Endothelial cell of umbilical vein (primary cell): ENCODE measurements at places on chromosomes 12 and 14. TPM values are rescaled to one million over a fixed set of nuclear protein-coding genes. Genes with fewer than 3 reads are reported as not detected.

NDRG2 gene
- total RNA-seq: not detected in 2 replicates

GPD1 gene
- total RNA-seq: 0.48 TPM in 1 of 2 replicates, not detected in the other

MOAP1 gene
- total RNA-seq: 15.0 and 16.6 TPM in 2 replicates

IL26 gene
- not detected in 2 replicates for total RNA-seq

SLC15A5 gene
- not detected in 2 replicates for total RNA-seq

RNASE2 gene
- total RNA-seq: not detected in 2 replicates

SYNE2 gene
- 42.7 and 53.7 TPM in 2 replicates for total RNA-seq

KRT2 gene
- not detected in 2 replicates for total RNA-seq

- H3K36me3 ChIP-seq: no peaks in the 10 kb centered on the region
- no peak overlapping the region for H3K4me3 ChIP-seq
- no peak overlapping the region for H3K27ac ChIP-seq
- no peak for DNase-seq
Measured at GRCh38 chr14:92500491-92500941, 13.1 kb upstream of the RIN3 start.

- H3K27me3 ChIP-seq: no peaks in the 10 kb centered on the region
- H3K27ac ChIP-seq: no peak within 1 kb of the TSS
- H3K36me3 ChIP-seq: no peaks in the 10 kb centered on the region
- no peak within 1 kb of the TSS for H3K4me3 ChIP-seq
- H3K4me1 ChIP-seq: no peaks in the 10 kb centered on the region
Measured at GRCh38 chr14:24508155-24508840, at the start of gene CMA1. CMA1 (minus strand) TSS chr14:24508265; CDS start chr14:24508235, 30 bp downstream.

DNA sequence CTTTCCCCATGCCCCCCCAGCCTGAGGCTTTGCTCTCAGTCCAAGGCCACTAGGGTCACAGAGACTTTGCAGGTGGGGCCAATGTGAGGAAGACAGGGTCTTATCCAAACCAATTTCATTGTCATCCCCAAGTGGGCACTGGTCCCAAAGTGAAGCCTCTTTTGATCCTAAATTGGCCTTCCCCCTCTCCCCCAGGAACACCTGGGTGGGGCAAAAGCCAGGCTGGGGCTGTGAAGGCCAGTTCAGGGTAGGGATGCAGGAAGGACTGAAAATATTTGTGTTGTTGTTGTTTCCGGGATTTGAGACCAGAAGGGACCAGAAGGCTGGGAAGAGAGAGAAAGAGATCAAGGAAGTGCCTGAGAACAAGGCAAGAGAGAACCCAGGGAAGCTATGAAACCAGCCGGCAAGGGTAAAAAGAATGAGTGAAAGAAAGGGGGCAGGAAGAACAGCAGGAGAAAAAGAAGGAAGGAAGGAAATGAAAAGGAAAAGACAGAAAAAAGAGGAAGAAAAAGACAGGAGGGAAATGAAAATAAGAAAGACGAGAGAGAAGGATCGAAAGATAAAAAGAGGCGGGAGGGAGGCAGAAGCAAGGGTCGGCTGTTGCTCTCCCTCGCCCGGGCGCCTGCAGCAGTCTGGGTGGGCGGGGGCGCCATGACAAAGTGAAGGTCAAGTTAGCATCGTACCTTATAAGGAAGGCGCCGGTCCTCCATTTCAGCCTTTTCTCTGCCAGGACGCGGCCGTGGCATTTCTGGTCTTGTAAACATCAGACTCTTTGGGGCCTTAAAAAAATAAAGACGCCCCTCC is 7.4 kb upstream of the HOXC11 start:
- no peak overlapping the region for H3K4me3 ChIP-seq
- no peaks in the 10 kb centered on the region for H3K4me1 ChIP-seq
- no peak overlapping the region for H3K27ac ChIP-seq

DNA sequence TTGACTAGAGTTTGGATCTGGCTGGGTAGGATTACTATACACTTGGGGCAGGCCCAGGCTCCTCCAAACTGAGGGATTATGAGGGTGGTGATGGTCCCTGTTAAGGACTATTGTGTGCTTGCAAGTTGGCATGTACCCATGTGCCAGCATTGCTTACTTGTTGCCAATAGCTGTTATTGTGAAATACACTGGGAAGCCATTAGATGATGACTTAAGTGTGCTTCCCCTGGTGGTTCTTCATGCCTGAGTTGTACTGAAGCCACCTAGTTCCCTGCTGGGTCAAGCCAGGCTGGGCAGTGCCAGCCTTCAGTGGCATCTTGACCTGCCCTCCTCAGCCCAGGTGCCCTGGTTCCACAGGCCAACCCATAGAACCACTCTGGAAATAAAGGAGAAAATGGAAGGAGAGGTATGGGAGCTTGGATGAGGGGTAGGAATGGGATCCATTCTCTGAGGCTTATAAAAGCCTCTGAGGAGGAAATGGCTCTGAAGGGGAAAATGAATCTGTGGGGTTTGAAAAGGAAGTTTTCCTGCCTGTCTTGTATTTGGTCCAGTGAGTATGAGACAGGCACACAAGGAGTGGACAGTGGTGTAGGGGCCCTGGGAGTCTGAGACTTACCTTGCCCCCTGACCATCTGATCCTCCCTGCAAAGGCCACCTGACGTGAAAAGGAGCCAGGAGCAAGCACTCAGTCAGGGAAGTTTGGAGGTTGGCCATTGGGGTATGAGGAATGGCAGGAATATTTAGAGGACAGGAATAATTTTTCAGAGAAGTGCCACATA is 724 bp downstream of the LTB4R start:
- peaks cover 71% of the 10 kb centered on the region for H3K4me1 ChIP-seq
- peak overlapping the region; percentile 91 for H3K27ac ChIP-seq
- no peaks in the 10 kb centered on the region for H3K36me3 ChIP-seq
- no peaks in the 10 kb centered on the region for H3K27me3 ChIP-seq
- H3K4me3 ChIP-seq: no peak overlapping the region
- DNase-seq: no peak

- H3K27me3 ChIP-seq: no peaks in the 10 kb centered on the region
- no peaks in the 10 kb centered on the region for H3K36me3 ChIP-seq
- no peaks in the 10 kb centered on the region for H3K4me1 ChIP-seq
- H3K27ac ChIP-seq: no peak overlapping the region
Measured at GRCh38 chr12:131114942-131115584, 161.4 kb downstream of the ADGRD1 start.

GRCh38 chr12:84038242-84038641 is 874.4 kb downstream of the SLC6A15 start:
- H3K36me3 ChIP-seq: no peaks in the 10 kb centered on the region
- no peak for DNase-seq
- no peaks in the 10 kb centered on the region for H3K4me1 ChIP-seq
- H3K27me3 ChIP-seq: no peaks in the 10 kb centered on the region

GRCh38 chr14:66293533-66294105 is 192.6 kb upstream of the CCDC196 start:
- H3K4me3 ChIP-seq: no peak overlapping the region
- no peaks in the 10 kb centered on the region for H3K36me3 ChIP-seq
- H3K4me1 ChIP-seq: no peaks in the 10 kb centered on the region
- no peak for DNase-seq
- no peak overlapping the region for H3K27ac ChIP-seq

DNA sequence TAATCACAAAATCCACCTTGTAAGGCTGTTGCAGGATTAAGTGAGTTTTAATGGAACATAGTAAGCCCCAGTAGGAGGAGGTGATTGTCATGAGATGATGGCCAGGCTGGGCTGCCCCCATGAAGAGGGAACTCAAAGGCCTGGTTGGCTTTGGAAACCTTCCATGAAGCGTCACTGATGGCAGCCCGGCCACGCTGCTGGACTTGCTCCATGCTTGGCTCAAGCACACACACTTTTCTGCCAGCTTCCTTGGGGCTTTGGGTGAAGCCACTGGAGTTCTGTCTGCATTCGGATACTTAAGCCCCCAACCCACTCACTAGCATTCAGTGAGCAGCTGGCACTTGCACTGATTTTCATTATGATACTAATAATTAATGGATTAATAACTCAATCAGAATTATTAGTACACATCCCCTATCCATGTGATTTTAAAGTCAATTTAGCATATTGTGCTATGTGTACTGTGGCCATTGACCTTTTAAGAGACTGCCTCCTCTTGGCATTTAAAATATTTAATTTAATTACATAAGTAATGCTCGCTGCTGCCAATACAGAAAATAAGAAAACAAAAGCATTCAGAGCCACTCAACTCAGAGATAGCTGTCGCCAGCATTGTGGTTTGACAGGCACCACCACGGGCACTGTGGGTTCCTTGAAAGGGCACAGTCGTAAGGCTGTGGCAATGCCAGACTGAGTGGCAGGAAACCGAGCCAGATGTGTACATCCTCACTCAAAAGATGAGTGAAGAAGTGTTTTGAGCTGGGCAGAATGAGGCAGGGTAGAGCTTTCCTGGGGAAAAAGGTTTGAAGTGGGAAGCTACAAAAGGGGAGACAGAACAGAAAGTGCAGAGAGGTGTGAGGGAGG is 15.9 kb downstream of the KRT85 start:
- H3K4me3 ChIP-seq: no peak overlapping the region
- H3K27me3 ChIP-seq: peaks cover 12% of the 10 kb centered on the region
- no peak for DNase-seq
- H3K27ac ChIP-seq: no peak overlapping the region

DNA sequence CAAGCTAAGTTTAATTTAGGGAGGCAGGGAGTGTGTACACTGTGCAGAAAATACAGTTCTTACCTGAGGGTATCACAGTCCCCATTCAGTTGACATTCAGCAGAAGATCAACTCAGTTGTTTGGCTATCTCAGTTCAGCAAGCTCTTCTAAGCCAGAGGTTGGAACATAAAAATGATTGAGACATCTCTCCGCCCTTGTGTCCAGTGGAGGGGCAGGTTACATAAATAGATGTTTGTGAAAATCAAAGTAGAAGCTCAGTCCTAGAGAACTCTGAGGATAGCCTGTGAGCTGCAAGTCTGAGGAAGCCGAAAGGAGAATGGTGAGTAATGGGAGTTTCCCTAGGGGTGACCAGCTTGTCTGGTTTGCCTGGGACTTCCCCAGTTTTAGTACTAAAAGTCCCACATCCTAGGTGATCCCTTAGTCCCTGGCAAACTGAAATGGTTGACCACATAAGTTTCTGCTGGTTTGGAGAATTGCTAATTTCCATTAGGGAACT is 251.4 kb upstream of the ATP2B1 start:
- no peak overlapping the region for H3K4me3 ChIP-seq
- no peaks in the 10 kb centered on the region for H3K27me3 ChIP-seq
- H3K36me3 ChIP-seq: no peaks in the 10 kb centered on the region
- no peaks in the 10 kb centered on the region for H3K4me1 ChIP-seq

DNA sequence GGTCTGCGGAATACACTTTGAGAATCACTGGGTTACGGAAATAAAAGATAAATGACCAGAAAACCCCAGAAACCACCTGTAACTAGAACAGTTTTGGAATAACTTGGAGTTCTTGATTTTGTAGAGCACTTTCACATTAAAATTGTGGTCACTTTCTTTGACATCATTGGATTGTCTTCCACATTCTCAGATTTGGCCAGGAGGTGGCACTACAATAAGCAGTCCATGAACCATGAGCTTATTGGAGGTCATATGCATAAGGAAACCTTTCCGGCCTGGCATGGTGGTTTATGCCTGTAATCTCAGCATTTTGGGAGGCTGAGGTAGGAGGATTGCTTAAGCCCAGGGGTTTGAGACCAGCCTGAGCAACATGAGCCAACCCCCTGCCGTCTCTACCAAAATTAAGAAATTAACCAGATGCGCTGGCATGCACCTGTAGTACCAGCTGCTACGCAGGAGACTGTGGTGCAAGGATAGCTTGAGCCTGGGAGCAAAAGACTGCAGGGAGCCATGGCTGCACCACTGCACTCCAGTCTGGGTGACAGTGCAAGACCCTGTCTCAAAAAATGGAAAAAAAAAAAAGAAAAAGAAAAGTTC is 107.7 kb upstream of the CAND1 start:
- H3K4me1 ChIP-seq: no peaks in the 10 kb centered on the region
- DNase-seq: peak; percentile 39
- no peak overlapping the region for H3K27ac ChIP-seq
- no peaks in the 10 kb centered on the region for H3K36me3 ChIP-seq

- no peak overlapping the region for H3K27ac ChIP-seq
- H3K36me3 ChIP-seq: no peaks in the 10 kb centered on the region
- no peak overlapping the region for H3K4me3 ChIP-seq
Measured at GRCh38 chr12:128819293-128820144, 4.2 kb downstream of the SLC15A4 start.

DNA sequence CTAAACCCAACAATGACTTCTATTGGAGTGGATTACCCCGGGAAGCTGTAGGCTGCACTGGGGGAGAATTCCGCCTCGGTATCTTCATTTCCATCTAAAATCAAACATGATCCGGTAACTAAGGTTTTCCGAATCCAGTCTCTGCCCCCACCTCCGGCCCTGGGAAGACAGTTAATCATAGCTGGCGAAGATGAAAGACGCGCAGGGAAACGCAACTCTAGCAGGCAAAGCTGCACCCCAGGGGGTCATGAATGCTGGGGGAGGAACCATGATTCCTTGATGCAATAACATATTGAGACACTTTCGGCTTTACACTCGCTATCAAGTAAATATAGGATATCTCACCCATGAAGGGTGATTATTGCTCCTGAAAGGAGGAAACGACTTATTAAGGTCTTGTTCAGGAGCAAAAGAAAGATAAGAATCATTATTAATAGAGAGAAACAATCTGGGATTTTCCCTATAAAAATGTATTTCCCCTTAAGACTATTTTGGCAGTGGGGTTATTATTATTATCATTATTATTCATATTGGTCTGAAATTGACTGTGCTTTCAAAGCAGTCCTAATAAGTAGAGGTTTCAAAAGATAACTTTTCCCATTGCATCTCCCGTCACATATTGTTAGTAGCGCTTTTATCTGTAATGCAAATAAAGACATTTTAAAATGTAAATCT is 614.9 kb downstream of the VRK1 start:
- no peak overlapping the region for H3K27ac ChIP-seq
- no peaks in the 10 kb centered on the region for H3K4me1 ChIP-seq
- DNase-seq: no peak

DNA sequence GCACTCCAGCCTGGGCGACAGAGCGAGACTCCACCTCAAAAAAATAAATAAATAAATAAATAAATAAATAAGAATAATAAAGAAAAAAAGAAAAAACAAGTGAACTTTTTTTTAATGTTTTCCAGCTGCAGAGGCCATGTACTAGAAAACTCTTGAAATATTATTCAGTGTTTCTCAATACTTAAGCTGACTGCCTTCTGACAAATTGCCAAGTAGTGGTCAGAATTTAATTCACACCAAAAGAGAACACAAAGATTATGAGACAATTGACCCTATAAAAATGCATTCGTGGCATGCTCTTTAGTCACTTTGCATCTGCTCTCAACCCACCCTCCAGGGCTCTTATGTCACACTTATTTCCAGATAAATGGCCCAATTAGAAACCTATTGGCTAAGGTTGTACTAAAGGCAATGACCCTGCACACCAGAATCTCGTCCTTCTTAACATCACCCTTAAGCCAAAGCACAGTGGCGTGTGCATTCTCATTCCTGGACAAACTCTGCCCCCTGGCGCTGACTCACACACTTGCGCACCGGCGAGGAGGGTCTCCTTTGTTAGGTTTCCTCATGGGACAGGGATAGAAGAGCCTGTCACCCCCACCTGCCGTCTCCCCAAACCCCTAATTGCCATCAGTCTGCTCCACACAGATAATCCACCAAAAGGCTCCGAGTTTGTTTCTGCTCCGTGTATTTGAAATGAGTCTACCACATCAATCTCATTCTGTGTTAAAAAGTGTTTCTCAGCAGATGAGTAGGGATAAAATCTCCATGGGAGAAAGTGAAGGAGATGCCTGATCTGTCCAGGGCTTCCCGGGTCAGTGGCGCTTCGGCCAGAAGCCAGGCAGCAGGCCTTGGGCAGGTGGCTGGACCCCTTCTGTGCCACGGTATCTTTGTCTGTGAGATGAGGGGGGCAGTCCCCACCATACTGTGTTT is 73.1 kb upstream of the CEP83 start:
- no peaks in the 10 kb centered on the region for H3K4me1 ChIP-seq
- H3K27ac ChIP-seq: no peak overlapping the region
- H3K4me3 ChIP-seq: no peak overlapping the region
- peak; percentile 64 for DNase-seq
